ENCODE measurements at places on chromosomes 12 and 14.

DNA sequence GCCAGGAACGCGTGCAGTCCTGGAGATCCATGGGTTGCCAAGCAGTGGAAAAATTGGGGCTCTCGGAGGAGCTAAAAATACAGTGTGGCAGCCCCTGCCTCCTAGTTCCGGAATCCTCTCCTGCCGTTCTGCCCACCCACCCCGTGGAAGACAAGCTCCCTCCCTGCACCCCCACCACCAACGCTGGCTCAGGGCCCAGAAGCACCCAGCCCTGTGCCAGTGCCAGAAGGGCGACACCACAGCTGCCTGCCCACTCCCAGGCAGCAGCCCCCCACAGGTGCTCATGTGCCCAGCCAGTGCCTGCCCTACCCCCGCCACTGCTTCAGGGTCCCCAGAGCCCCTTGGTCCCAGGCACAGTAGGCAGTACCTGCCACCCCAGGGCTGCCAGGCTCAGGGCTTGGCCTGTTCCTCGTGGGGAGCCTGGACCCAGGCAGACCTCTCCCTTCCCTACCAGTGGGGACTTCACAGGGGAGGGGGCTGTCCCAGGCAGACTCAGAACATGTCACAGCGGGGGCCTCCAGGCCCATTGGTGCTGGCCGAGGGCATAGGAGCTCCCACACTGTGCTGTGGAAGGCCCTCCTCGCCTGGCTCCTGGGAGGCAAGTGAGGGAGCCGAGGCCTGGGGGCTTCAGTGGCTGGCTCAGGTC lies 7.4 kb downstream of the INF2 start:
- DNase-seq = no peak

DNA sequence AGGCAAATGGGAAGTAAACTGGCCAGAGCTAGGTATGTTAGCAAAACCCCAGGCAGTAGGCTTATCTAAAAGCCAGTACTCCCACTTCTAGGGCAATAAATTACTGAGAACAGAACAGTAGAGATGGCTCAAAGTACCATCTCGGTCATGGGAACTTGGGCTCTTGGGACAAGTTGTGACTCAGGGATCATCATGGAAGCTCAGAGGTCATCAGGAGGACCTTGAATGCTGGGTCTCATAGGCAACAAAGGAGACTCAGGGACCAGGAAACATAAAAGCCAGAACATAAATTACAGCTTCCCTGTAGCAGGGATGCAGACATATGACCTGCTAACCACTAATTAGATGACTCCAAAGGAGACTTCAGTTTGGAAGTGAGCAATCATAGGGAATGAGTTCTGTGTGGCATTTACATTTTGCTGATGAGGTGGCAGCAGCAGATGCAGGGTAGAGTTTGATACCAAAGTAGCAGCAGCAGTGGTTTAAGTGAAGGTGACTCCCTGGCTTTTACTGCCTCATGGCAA lies 97.6 kb upstream of the SCAF11 start:
- no peak for DNase-seq

DNA sequence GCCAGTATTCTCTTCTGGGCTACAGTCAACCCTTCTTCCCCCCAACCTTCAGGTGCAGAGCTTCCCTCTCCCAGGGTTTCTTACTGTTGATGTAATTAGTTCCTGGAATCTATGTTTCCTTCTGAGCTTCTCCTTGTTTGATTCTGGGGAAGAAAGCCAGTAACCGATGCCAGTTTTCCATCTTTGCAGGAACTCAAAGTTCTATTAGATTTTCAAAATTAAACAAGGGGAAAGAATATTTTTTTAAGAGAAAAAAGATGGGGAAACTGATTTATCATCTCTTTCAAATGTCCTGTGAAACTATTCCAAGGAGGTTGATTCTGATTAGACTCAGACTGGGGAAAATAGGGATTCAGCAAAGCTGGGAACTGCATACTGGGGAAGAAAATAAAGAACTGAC lies 17.9 kb upstream of the FAM234B start:
- DNase-seq = no peak

DNA sequence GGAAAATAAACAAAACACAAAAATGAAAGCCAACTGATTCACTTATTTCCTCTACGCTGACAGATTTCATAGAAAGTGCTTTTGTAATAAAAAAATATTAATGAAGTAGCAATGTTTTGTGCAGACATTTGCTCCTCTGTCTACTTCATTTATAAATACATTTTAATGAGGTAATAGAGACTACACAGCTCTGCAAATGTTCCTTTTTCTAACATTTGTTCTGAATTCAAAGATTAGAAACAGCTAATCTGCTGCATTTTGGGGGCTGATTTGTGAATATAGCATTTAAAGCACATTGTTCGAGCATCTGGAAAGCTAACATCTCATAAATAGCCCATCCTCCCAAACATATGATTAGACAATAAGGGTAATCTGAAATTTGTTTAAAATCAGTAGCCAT lies 97.8 kb downstream of the PRKD1 start:
- no peak for DNase-seq

DNA sequence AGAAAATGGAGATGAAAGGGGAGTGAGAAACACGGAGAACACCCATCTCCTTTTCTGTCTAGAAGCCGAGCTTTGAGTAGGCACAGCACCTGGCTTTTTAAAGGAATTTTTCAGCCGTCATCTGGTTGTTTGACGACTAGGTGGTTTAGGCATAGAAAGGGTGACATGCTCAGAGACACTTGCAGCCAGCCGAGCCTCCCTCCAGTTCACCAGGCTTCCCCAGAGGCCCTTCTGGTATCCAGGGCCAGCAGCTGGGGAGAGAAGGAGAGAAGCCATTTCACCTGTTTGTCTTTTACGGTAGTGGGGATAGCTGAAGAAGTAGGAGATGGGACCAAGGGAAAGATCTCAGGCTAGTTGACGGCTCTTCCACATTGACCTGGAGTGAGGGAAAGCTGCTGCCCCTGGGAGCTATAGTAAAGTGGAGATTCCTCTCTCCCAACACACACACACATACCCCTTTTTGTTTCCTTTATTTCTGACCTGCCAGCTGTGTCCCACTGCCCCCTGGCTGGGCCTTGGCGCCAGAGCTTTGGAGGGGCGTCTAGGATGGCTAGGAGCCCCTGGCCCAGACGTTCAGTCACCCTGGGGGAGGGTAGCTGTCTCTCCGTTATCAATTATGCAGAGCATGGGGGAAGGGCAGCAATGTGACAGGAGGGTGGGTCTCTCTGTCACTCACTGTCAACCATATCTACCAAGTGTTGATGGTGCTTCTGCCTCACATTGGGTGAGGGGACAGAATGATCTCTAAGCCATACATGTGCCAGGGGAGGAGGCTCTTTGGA lies 5.5 kb downstream of the MAP3K12 start:
- DNase-seq = no peak

Measured in stimulated activated CD4-positive, alpha-beta T cell treated with anti-CD3 and anti-CD28 coated beads, TNF-alpha, amount 100 ng/mL, for 1 hour (primary cell).